ENCODE measurements at places on chromosomes 3 and 15.

DNA sequence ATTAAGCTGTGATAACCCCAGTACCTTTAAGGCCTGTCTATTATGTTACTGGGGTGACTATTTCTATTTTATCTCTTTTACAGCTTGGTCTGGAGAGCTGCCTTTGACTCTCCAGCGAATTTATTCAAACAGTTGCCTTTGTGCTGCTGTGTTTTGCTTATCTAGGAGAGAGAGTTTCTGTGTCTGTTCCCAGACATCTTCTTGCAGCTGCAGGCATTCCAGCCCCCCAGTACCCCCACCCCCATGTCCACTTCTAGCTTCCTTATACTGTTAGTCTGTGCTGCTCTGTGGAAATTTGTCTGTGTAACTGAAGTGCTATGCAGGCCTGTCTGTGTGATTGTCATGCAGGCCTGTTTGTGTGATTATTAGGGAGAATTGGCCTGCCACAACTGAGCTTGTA lies 713.7 kb upstream of the SEMA6D start:
- no peak for DNase-seq

DNA sequence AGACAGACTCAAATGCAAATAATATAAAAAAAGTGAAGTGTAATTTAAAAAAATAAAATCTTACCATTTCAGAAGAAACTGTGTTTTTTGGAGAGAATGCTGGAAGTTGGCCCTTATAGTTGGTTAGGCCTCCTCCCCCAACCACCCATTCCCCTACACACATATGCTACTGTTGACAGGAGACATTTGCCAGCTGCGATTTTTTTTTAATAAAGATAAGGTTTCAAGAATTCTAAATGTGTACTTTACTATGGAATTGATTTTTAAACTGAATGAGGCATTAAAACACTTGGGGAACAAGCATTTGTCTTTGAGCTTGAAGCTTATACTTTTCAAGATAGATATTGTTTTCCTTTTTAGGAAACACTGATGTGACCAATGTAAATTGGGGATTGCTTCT lies 4.4 kb upstream of the SSR3 start:
- DNase-seq: no peak

- no peak for DNase-seq
Measured at GRCh38 chr3:178446059-178446458, 90.2 kb upstream of the KCNMB2 start.

- no peak for DNase-seq
Measured at GRCh38 chr3:188926741-188927511, 244.8 kb upstream of the TPRG1 start.

DNA sequence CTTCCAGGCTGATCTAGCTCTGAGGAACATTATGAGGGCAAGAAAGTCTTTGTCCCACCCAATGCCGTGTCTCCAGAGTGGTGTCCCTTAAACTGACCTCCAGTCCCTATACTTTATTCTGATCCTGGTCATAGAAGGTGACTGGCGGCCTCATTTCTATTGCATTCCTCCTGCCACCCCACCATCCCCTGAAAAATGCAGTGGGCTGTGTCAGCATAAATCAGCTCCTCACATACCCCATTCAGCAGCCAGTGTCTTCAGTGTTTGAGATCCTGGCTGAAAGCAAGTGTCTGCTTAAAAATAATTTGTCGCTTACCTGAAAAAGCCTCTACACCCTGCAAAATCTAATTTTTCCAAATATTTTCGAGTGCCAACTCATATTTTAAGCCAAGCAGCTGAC lies 346.1 kb downstream of the FEZF2 start:
- no peak for DNase-seq

- DNase-seq: no peak
Measured at GRCh38 chr15:88467935-88468528, 524 bp downstream of the MRPS11 start.

- no peak for DNase-seq
Measured at GRCh38 chr3:114527036-114527644, 233.3 kb downstream of the TIGIT start.

DNA sequence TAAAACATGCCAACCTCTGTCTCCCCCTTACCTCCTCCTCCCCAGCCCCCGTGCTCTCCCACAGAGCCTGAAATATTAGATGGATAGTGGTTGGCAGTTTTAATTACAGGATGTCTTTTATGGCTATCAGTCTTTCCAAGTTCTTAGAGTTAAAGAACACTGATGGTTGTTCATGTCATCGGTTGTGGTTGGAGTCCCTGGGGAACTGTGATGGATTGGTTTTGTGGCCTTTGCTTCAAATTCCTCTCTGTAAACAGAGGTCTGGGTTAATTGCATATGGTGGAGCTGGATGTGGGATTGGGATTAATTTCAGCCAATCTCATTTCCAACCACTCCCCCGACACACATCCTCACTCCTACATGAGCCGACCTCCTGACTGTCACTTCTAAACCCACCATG lies 164.5 kb upstream of the PROK2 start:
- no peak for DNase-seq

GRCh38 chr15:36359286-36359685 lies 220.1 kb upstream of the CDIN1 start:
- no peak for DNase-seq

DNA sequence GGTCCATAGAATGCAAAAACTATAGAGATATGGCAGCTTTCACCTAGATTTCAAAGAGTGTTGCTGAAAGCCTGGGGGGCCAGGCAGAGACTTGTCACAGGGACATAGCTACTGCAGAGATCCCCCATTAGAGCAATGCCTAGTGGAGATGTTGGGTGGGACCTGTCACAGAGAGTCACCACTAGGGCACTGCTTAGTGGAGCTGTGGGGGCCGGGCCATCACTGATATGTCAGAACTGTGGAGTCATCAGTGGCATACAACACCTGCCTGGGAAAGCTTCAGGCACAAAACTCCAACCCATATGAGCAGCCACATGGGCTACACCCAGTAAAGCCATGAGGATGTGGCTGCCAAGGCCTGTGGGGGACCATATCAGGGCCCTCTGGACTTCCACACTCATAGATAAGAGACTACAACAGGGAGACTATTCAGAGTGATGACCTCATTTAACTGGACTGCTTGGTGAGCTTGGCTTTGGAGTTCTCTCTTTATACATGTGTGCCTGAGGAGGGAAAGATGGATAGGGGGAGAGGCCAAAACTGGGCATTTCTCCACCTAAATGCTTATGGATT lies 176.3 kb downstream of the ZNF621 start:
- DNase-seq: no peak

DNA sequence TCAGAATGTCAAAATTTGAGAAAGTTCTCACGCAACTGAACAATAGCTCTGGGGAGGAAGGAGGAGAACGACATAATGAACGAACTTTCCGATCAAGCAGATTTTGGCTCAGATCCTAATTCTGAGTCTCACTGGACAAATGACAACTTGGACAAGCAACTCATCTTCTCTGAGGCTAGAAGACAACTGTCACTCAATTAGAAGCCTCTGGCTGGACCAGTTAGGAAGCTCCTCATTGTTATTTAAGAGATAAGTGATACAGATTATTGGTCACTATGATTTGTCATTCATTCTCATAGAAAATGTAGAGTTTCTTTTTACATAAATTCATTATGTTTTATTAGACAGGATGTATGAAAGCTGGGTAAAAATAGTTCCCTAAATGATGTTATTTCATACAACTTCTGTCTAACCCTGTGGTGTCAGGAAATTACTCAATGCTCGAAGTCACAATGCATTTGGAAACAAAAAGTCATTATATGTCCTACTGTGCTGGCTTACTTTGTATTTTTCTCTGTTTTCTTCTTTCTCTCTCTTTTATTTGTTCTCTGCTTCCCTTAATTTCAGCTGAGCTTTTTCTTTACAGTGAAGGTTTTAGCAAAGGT lies 11.0 kb upstream of the C3orf49 start:
- DNase-seq: no peak

GRCh38 chr3:34948517-34948916 lies 690.8 kb upstream of the ARPP21 start:
- DNase-seq: no peak

DNA sequence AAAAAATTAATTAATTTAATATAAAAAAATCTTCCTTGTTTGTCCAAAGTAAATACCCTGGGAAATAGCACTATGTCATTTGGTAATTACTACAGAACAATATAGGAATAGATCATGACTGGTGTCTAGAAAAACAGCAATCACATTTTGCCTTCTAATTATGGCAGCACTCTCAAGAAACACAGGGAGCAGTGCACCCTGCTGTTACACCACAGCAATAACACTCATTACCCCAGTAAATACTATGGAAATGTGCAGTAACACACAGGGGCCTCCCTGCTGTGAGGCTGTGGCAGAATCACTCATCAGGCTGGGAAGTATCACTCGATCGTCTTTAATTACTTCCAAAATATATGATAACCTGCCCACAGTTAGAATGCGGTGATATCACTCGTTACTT lies 646.0 kb downstream of the TUSC7 start:
- DNase-seq: no peak

- DNase-seq: no peak
Measured at GRCh38 chr3:114861666-114862065, 285.4 kb downstream of the ZBTB20 start.

DNA sequence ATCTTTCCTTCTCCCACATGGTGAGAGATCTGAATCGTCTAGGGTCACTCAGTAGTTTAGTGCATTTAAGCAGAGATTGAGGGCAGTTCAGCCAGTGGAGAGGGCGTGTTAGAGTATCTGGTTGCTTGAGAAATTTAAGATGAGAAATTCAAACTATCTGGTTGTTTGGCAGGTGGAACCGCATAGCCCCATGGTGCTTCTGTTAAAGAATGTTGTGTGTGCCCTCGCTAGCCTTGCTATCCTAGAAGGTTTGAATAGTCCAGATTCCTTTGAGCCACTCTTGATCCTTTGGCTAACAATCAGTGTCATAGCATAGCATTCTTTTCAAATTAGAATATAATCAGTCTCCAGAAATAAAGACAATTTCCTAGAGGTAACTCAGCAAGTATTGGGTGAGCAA lies 32.1 kb downstream of the ABHD17C start:
- DNase-seq: no peak

DNA sequence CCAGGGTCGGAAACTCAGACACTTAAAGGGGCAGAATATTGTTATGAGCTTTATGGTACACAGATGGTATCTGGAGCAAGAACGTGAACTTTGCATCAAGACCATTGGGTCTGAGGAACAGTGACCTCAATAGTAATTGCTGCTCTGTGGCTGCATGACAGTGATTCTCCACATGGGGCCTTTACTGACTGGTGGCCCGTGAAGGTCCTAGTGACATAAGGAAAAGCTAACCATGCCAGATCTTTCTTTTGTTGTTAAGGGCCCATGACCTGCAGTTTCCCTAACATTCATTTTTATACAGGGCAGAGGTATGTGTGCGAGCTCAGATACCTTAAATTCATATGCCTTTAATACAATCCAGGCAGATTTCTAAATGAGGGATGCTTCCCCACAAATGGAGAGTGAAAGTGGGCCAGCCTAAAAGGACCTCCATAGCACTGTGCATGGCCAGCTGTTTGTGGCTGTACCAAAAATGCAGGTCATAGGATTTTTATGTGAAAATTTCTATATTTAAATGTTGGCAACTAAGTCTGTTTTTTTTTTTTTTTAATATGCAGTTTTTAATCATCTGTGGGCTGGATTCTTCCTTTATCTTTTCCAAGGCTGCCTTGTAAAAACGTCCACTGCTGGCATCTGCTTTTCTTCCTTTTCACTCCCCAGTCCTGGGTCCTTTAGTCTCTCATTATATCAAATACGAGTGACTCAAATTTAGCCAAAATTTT lies 188.0 kb upstream of the IL12A start:
- DNase-seq: no peak

DNA sequence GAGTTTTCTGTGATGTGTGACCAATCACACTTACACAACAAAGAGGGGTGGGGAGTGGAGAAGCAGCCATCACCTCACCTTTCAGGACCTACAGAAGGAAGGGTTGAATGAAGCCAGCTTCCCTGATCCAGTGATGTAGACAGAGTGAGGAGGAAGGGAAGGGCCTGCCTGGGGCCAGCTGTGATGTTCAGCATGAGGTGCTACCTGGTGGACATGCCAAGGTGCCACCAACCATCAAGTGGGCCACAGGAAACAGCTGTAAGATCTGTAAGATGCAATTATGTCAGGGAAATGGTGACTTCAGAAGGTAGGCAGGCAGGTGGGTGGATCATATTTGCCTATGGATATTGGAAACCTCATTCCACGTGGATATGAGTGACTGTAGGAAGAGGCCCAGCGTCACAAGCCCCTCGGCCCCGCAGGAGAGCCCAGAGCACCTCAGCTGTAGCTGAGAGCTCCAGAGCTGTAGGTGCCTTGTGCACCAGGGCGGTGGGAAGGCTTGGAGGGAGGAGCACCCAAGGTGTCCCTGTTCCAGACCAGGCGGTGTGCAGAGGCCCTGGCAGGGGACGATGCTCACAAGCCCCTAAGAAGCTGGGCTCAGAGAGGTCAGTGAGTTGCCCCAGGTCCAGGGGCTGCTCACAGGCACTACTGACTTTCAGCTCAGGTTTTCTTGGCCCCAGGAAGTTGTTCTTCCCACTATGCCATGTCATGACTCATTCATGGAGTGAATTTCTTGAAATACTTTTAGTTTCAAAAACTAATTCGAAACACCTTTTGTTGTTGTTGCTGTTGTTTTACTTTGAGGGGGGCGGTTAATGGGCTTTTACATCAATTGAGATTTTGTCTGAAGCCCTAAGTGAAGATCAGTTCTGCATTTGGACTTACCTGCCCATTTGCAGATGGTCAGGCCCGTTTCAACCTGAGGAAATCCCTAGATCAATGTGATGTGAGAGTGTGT lies 94.2 kb upstream of the ALDH1A3 start:
- DNase-seq: no peak

DNA sequence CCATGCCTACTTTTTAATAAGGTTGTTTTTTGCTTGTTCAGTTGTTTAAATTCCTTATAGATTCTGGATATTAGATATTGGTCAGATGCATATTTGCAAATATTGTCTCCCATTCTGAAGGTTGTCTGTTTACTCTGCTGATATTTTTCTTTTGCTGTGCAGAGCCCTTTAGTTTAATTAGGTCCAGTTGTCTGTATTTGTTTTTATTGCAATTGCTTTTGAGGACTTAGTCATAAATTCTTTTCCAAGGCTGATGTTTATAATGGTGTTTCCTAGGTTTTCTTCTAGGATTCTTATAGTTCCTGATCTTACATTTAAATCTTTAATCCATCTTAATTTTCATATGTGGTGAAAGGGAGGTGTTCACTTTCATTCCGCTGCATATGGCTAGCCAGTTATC lies 77.4 kb downstream of the PTPRG start:
- DNase-seq: no peak

Data from activated CD4-positive, alpha-beta T cell treated with anti-CD3 and anti-CD28 coated beads for 4 hours (primary cell).